ENCODE measurements at places on chromosomes 12 and 14.

- no peak for DNase-seq
Observed at GRCh38 chr14:41900644-41901043, 294.0 kb downstream of the LRFN5 start.

DNA sequence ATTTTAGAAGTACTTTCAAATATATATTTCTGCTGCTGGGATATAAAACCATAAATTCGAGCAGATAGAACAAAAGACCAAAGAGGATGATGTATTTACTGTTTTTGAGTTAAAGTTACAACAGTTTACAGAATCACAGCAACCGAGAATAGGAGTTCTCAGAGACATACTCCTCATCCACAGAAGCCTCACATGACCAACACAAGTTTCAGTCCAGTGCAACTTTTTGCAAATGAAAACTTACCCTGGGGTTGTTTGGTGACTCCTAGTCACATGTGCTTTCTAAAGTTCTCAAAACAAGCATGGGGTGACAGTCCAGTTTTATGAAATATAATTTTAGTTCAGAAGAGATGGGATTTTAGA is 117.1 kb downstream of the PRKCH start:
- DNase-seq: no peak

- no peak for DNase-seq
Observed at GRCh38 chr12:57515934-57516541, 4.3 kb downstream of the DDIT3 start.

- no peak for DNase-seq
Observed at GRCh38 chr14:61089126-61089750, 108.2 kb downstream of the SLC38A6 start.

DNA sequence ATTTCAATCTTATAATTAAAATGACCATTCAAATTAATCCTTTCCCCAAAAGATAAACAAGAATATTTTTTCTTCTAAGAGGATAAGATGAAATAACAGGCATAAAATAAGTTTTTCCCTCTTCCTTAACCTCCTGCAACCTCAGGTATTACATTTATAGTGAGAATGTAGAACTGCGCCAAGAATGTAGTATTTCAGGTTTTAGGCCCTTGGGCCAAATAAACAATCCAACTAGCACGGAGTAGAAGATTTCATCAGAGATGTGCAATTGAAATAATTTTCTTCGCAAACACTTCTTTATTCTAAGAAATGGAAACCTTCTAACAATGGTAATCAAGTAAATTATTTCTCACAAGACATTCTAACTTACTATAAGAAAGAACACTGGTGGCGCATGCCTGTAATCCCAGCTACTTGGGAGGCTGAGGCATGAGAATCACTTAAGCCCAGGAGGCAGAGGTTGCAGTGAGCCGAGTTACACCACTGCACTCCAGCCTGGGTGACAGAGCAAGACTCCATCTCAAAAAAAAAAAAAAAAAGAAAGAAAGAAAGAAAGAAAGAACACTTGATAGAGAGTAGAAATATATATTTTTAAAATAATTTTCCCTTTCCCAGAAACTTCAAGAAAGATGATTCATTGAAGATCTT is 100.8 kb downstream of the TAOK3 start:
- DNase-seq: no peak

GRCh38 chr14:46404865-46405811 is 246.4 kb downstream of the RPL10L start:
- no peak for DNase-seq

All from activated effector memory CD4-positive, alpha-beta T cell treated with anti-CD3 and anti-CD28 coated beads, Interleukin-2, amount 50 U/mL, for 16 hours (primary cell).